ENCODE measurements at places on chromosomes 16 and 17.

DNA sequence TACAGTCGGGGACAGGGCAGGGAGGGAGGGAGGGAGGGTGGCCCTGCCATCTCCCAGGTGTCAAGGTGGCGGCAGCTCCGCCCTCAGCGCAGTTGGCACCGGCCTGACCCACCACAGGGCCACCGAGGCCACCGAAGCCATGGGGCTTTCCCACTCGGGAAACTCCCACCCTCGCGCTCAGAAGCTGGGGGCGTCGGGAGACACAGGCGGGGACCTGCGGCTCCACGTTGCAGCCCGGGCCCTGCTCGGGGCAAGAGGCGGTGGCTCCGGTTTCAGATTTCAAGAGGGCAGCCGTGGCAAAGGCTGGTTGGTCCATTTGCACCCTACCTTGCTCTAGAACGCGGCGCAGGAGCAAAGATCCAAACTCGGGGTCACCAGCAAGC, 544 bp downstream of the CYB561 start:
- peak; percentile 82 for DNase-seq

DNA sequence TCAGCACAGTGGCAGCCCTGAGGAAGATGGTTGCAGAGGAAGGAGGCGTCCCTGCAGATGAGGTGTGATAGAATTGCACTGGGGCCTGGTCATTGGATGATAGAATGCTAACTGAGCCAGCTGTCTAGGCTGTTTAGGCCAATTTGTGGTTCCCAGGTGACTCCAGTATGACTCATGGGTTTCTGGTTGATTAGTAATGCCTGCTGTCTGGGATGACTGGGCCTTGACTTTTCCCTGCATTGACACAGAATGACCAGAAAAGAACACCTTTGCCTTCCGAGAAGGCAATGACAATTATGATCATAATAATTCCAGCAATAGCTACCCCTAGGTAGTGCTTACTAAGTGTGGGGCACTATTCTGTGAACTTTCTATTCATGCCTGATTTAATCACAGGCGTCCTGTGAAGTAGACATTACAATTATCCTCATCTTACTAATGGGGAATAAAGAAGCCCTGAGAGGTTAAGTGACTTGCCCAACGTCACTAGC, 31.5 kb downstream of the USP43 start:
- DNase-seq, result no peak

DNA sequence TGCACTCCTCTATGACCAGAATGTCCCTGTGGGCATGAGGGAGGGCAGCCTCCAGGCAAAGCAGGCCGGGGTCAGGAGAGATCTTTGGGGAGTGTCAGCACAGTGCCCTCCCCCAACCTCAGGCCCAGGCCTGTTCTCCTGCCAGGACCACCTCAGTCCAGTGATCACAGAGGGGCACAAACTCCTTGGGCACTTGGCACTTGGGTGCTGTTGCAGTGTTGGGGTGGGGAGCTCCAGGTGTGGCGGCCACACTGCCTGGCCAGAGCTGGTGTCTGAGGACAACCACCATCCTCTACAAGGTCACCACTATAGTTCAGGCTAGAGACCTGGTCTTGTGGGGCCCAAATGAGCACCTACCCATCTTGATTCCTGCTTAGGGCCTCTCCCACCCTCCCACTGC, 37.2 kb downstream of the SMPD3 start:
- no peak for DNase-seq

GRCh38 chr17:38797158-38797490, 2.2 kb downstream of the PIP4K2B start:
- no peak for DNase-seq

DNA sequence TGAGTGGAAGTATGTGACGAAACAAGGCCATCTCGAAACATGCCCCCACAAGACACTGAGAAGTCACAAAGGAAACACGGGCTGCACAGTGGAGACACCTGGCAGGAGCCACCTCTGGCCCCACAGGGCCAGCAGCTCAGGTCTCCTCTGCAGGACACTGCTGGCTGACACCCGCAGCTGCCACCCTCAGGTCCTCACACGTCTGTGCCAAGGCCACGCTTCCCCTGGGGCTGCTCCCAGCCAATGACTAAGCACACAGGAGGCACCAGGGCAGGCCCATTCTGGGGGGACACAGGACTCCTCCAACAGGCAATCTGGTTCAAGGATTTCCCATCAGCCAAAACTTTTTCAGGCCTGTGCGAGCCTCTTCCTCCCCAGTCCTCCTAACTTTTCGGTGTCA, 36.4 kb downstream of the MBTPS1 start:
- no peak for DNase-seq

DNA sequence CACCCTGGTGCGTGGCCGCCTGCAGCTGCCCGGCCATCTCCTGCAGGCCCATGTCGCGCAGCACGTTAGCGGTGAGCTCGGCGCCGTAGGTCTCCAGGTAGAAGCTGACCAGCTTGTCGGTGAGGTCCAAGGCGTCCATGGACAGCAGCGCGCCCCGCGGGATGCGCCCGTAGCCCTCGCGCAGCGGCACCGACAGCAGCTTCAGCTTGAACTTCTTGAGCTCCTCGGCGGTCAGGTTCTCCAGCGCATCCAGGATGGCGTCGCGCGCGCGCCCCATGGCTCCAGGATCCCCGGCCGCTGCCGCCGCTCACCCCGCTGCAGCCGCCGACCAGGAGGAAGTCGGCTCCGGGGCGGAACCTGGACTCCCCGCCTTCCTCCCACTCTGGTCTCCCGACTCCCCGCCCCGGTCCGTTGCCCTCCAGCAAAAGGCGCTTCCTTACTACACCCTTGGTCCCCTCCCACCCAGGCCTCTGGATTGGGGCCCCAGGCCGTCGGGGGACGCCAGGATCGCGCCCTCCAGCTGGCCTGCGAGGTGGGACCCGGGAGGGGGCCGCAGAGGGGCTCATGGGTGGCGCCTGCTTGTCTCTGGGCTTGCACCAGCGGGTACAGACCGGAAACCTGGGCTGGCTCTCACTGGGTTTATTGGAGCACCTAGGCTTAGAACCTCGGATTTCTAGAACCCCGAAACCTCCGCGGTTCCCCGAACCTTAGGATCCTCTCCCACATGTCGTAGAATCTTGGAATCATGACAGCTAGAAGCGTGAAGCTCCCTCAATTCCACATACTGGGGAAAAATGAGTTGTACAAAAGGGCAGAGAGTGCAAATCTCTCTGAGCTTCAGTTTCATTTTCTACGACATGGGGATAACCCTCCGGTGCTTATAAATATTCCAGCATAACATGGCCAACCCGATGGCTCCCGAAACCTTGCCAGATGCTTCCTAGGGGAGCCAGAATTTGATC, at the start of gene PYCARD:
TSS of gene PYCARD (minus strand) at position 347 of the 962 bp plus-strand sequence. CDS start at position 277, 70 bp downstream.
- no peak for DNase-seq

DNA sequence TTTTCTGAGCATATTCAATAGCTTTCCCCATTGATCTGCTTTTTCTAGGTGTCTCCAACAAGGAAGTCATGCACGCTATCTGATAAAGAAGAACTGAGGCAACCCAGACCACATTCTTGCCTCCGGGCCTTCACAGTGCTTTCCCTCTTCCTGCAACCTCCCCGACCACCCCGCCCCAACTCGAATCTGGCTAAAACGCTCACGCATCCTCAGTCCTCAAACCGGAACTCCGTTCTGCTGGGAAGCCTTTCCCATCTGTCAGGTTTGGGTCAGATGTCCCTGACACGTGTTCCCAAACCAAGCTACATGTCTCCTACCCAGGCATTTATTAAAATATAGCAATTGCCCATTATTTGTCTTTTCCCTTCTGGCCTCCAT, 112.7 kb downstream of the VPS53 start:
- no peak for DNase-seq

DNA sequence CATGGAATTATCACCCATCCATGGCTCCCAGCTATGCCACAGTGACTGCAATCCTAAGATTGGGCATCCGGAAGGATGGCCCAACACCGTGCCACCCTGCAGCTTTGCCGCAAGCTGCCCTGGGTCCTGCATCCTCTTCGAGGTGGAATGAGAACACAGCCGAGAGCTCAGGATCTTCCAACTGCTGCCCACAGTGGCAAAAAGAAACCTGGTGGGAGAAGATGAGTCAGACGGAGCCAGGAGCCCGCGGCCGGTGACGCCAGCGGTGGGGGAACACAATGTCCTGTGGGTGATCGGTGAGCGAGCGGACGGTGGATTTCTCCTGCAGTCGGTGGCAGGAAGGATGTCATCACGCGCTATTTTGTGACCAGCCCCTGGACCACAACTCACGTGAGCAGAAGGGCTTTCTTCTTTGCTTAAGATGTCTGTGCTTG, 20.1 kb downstream of the CD7 start:
- peak; percentile 90 for DNase-seq

DNA sequence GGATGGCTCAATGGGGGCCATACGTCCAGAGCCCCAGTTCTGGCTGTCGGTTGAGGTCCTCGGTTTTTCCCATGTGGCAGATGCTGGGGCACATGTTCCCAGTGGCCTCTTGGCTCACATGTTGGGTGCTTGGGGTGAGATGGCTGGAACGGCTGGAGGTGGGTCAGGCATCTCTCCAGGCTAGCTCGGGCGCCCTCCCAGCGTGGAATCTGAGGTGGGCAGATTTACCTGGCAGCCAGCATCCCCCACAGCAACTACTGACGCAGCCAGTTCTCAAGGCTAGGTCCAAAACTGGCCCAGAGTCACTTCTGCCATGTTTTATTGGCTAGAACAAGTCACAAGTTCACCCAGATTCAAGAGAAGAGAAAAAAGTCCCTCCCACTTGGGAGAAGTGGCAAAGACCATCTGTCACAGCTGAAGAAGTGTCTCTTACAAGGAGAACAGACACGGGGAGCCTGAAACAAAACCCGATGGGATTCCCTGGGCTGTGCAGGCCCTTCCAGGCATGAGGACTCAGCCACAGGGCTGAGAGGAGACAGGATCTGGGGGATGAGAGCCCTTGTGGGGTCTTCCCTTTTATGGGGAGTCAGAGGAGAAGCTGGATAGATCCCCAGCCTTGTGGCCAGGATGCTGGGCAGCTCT, 15.2 kb downstream of the ACE start:
- no peak for DNase-seq

GRCh38 chr16:54430491-54431030, 144.0 kb upstream of the IRX3 start:
- DNase-seq, result no peak

DNA sequence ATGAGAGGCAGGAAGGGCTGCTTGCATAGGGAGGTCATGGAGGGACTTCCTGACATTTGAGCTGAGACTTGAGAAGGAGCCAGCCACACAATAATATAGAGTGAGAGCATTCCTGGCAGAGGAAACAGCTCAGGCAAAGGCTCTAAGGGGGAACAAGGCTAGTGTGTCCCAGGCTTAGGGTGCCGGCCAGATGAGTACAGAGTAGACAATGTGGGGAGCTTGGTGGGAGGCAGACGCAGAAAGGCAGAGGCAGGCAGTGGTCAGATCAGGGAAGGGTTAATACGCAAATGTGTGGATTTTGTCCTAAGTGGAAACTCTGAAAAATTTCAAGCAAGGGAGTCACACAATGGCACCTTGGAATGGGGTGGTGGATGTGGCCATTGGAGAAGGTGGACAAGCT, 31.3 kb downstream of the CD300LB start:
- no peak for DNase-seq

GRCh38 chr17:42403150-42403549, 14.9 kb upstream of the STAT3 start:
- DNase-seq, result peak; percentile 30

GRCh38 chr16:8890549-8890921, 8.4 kb downstream of the LITAFD start:
- DNase-seq, result no peak

DNA sequence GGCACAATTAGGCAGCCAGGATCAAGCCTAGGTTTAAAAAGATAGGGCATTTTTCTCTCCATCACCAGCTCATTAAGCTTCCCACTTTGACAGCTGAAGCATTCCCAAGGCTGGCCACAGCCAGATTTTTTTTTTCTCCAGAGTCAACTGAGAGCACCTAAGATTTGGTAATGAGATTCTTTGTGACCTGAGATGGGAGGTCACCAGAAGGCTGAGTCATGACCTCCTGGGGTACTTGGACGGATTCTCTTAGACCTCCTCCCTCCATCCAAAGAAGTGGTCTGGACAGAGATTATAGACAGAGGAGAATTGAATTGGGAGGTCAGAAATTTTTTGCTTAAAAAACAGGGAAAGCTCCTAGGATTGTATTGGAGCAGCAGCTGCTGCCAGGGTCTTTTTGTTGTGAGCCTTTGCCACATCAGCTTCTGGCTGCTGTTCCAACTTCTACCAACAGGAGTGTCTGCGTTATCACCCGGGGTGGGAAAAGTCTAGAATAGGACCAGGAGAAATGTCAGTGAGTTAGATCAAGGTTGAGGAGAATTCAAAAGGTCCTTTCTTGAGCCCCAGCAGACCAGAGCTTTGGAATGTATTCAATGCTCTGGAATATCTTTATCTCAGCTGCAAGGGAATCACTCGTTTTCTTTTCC, 221.2 kb upstream of the N4BP1 start:
- no peak for DNase-seq

DNA sequence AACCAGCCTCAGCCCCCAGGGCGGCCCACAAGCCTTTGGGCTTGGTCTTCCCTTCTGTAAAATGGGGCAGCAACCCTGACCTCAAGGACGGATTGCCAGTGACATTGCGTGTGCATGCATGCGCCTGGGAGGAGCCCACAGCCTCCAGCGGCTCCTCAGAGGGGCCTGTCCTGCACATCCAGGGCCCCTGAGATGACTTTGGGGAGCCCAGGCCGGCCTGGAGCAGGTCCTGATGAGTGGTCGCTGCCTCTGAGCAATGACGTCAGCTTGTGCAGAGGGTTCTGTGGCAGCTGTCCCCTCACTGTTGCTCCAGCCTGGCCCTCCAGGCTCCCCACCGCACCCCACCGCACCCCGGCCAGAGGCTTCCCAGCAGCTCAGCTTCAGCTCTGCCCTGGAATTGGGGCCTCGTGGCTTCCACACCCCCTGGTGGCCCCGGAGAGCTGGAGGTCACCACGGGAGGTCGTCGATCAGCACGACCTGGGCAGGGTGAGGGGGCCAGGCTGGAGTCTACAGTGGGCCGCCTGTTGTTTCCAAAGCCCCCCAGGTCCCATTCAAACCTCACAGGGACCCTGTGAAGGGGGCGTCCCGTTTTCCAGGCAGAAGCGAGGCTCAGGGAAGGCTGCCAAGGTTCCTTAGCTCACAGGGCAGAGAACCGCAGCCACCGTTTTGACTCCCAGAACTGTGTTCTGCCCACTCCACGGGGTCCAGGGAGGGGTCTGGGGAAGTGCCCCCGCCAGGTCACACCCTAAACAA, 341.8 kb downstream of the SEC14L1 start:
- no peak for DNase-seq

GRCh38 chr16:354971-355461, 2.5 kb upstream of the AXIN1 start:
- DNase-seq, result peak; percentile 60

GRCh38 chr16:85868495-85868894, 30.5 kb upstream of the IRF8 start:
- peak; percentile 37 for DNase-seq

- DNase-seq, result no peak
Observed at GRCh38 chr16:4454623-4455022, 19.8 kb downstream of the NMRAL1 start.

DNA sequence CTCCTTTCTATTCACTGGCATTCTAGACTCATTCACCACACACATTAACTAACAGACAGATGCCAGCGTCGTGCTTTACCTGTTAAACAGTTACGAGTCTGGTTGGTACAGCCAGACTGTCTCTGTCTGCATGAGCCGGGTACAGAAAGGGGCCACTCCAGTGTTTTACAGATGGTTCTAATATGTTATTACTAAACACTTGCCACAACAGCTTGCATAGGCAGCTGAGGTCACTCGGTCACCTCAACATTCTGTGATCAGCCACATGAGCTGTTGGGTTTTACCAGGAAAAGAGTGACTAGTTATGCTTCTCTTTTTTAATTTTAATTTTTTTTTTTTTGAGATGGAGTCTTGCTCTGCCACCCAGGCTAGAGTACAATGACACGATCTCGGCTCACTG, 25.2 kb downstream of the CD300A start:
- peak; percentile 37 for DNase-seq

GRCh38 chr16:21239646-21240045, 6.1 kb downstream of the ANKS4B start:
- no peak for DNase-seq

- DNase-seq, result peak; percentile 21
Observed at GRCh38 chr16:46918905-46919792, 35.0 kb downstream of the GPT2 start.

Data from CD4-positive, alpha-beta T cell treated with Interleukin-15 for 1 hour (primary cell).